ENCODE measurements at places on chromosomes 13 and 19.

DNA sequence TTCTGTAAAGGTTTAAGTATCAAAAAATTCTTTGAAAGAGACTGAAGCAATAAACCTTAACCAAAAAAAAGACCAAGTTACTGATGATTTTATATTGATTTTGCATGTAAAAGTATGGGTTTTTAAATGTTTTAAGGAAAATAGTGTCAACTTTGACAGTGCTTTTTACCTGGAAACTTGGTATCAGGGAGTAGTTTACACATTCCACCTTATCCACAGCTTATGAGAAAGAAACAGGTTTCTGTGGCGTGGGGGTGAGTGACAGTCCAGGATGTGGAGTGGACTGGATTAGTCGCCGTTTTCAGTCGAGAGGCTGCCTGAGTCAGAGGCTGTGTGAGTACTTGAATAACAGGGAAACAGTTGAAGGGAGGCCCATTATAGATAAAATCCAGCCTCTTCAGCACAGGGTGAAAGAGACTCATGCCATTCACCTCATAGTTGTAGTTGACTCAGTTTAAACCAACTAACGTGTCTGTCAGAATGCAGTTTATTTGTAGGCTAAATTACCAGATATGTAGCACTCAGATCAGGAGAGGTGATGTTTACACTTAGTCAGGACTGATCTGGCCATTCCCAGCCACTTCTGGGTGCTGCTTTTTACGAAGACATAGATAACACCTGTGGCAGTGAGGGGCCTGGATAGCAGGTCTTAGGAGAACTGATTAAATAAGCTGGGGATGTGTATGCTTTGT lies 595 bp upstream of the GPR183 start:
- DNase-seq: no peak

DNA sequence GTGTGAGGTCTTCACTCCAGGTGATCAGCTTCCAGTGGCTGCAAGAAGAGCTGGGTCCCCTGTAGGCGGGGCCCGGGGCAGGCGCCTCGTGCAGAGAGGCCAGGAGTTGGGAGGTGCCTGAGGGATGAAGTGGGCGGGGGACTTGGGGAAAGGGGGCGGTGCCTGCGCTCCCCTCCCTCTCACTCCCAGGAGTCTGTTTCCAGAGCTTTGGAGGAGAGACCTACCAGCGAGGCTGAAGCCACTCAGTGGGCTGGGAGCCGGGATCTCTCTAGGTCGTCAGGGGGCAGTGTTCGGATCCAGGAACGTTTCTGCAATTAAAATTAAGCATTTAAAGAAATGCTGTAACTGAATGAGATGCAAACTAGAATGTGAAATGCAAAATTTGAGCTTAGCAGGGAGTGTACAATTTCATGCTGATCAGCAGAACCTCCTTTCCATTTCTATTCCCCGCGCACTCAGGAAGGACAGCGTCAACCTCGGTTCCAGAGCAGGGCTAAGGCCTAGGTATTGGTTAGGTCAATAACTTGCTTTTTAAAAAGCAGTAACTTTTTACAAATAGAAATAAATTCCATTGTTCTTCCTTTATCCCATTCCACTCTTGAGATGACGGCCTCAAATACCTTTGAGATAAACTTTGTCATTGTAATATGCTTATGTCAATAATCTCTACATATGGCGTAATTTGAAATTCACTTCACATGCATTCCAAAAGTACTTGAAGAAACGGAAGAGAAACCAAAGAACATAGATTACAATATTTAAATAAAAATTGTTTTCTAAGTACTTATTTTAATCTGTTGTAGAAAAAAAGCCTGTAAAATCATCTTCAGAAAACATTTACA lies 11.6 kb downstream of the ZNF160 start:
- no peak for DNase-seq

GRCh38 chr13:91119643-91120042 lies 227.8 kb upstream of the MIR17HG start:
- no peak for DNase-seq

- no peak for DNase-seq
Measured at GRCh38 chr13:110258876-110259631, 47.9 kb downstream of the COL4A1 start.

- DNase-seq: no peak
Measured at GRCh38 chr13:45852494-45852893, 941 bp upstream of the SIAH3 start.

- no peak for DNase-seq
Measured at GRCh38 chr13:106101201-106101600, 434.3 kb downstream of the EFNB2 start.

DNA sequence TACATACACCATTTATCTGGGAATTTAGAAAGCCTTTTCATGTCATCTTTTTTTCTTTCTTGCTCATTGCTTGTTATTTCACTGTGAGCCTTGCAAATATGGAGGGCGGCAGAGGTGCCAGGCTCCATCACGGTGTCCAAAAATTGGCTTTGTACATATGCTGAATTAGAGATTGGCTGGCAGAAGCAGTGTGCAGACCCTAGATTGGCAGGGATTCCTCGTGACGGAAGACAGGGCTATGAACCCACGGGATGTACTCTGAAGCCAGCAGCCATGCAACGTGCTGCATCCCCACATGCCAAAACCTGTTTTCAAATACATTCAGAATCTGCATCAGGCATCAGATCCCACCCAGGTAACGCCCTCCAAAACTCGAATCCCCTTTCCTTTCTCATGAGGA lies 142.8 kb downstream of the ZIC5 start:
- no peak for DNase-seq

- DNase-seq: no peak
Measured at GRCh38 chr19:44571830-44572580, 41.4 kb upstream of the IGSF23 start.

DNA sequence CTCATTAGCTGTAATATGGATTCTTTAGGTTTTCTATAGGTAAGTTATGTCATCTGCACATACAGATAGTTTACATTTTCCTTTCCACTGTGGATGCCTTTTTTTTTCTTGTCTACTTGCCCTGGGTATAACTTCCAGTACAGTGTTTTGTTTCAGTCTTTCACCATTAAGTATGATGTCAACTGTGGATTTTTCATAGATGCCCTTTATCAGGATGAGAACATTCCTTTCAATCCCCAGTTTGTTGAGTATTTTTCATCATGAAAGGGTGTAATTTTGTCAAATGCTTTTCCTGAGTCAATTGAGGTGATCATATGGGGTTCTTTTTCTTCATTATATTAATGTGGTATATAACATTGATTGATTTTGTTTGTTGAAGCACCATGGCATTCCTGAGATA lies 43.6 kb upstream of the SACS start:
- DNase-seq: no peak

GRCh38 chr13:48400850-48401291 lies 12.0 kb downstream of the LPAR6 start:
- DNase-seq: no peak

DNA sequence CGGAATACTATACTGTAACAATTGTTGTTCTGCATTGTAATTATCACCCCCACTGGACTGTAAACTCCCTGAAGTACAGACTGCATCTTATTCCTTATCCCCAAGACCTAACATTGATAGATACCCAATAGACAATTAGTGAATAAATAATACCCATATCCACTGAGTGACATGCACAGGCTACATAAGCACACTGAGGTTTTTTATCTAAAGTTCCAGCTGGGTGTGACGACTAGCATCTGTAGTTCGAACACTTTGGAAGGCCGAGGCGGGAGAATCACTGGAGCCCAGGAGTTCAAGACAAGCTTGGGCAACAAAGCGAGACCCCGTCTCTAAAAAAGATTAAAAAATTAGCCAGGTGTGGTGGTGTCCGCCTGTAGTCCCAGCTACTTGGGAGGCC lies 2.5 kb downstream of the KPNA3 start:
- no peak for DNase-seq

DNA sequence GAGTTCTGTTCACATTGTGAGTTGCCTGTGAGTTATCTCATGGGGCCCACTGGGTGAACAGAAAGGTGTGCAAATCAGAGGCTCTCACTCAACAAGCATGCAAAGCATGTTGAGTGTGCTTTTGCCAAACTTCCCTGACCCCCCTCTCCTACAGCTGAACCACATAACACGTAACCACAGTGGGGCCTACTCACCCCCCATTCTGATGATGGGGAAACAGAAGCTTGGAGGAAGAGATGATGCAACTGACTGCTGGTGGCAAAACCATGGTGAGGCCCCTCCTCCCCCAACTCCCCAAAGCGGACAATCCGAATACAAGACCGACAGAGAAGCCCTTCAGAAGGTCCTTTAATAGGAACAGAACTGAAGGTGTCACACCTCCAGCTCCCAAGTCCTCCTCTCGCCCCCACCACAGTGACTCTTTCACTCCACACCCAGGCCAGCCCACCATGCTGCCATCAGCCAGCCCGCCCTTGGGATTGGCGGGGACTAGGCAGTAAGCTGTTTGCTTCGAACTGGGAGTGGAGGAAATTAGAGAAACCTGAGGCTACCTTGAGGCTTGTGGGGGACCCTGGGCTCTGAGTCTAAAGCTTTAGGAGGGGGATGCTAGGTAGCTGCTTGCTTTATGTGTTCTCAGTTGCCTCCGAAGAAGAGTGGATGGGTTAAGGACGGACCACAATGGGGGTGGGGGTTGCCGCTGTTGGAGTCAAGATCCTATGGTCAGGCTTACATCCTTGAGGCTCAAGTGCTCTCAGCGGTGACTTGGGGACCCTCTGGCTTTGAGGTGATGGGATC lies 3.8 kb downstream of the ZNF784 start:
- no peak for DNase-seq

DNA sequence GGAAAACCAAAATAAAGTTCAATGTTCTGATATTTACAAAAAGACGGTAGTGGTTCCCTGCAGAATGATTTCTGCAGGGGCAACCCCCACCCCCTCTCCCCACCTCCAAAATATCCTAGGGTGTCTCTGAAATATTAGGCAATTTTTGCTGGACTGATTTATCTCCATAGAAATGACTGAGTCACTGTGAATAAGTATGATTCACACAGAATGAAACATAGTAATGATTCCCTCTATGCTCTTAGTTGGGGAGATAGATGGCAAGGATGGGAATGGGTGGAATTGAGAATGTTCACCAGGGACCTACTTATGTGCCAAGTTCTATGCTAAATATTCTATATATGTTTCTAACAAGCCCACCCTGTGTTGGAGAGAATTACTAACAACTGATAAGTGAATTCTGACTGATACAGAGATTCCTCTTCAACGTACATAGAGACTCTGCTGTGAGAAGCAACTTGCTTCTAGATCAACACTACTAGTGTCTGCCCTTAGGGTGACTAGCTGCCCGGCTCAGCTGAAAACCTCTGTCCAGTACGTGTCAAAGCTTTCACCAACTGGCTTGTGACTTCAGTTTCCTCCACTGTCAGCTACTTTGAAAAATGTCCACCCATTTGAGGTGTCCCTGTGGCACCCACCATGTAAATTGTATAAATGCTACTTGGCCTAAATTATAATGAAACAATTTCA lies 38.4 kb upstream of the RAP2A start:
- DNase-seq: no peak

DNA sequence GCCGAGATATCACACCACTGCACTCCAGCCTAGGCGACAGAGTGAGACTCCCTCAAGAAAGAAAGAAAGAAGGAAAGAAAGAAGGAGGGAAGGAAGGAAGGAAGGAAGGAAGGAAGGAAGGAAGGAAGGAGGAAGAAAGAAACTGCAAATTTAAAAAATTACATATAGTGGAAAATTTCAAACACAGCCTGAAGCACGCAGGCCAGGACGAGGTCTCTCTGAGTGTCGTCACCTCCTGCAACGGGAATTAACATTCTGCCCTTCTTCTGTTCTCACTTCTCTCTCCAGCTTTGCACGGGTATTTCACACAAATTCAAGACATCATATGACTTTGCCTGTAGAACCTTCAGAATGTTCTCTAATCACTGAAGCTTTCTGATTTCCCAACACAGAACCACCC lies 108.2 kb downstream of the GNG7 start:
- DNase-seq: no peak

DNA sequence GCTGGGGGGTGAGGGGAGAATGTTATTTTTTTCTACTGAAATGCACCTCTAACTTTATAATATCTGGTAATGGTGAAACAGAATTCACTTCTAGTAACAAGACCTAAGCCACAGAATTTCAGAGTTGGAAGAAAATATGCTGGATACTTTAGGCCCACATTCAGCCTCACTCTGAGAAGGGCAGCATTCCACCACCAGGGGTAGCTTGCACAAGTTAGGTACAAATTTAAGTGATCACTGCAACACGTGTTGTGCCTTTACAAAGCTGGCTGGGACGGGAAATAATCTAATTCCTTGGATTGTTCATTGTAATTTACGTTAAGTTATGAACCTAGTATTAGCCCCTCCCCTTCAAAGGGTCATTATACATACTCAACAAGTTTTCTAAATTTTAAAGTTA lies 192.3 kb downstream of the RGCC start:
- DNase-seq: no peak

- no peak for DNase-seq
Measured at GRCh38 chr19:24059563-24060295, 27.3 kb upstream of the ZNF254 start.

GRCh38 chr13:73767191-73767741 lies 366.9 kb downstream of the KLF12 start:
- DNase-seq: no peak

DNA sequence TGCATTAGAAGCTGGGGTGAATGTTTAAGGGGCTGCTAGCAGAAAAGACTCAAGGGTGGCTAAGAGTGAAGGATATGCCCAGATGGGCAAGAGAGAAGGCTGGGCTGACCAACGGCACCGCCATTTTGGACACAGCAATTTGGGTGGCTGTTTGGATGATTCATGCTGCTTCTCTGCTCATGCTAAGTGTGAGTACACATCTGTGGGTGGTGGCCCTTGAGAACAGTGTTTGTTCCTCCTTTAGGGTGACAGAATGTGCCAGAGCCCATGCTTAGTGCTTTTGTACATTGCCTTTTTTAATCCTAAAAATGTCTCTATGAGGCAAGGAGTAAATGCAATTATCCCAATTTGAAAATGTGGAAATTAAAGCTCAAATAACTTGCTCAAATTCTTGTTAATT lies 9.8 kb downstream of the CBY2 start:
- peak; percentile 47 for DNase-seq

- peak; percentile 92 for DNase-seq
Measured at GRCh38 chr19:18172331-18173053, 1.1 kb upstream of the IFI30 start.

- DNase-seq: no peak
Measured at GRCh38 chr13:60355056-60355455, 42.0 kb upstream of the TDRD3 start.

DNA sequence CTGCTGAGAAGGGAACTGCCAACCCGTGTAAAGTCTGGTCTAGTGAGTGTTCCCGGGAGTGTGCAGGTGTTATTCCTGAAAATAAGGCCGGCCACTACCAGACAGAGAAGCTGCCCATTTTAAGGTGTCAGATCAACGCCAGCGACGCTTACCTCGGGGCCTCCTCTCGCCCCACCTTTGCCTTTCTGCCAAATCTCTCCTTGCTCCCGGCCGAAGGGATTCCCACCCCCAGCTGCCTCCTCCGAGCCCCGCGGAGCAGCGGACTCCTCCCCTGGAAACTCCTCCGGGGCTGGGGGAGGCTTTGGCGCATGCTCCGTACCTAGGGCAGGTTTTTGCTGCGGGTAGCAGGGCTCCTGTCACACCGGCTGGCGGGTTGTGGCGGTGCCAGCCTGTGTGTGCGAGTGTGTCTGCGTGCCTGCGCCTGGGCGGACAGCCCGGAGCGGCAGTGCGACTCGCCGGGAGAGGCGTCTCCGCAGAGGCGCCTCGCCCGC lies at the start of gene HS6ST3:
HS6ST3 (plus strand) TSS at position 359 of the 491 bp plus-strand sequence.
- no peak for DNase-seq

- no peak for DNase-seq
Measured at GRCh38 chr19:50992666-50993035, 8.8 kb downstream of the KLK8 start.

Data from vagina (tissue), 2 donors.